HAP-1 (cell line): ENCODE measurements at places on chromosomes 3 and 15.
A peak's percentile ranks its signal among the peaks of the same experiment; 100 is the strongest.

DNA sequence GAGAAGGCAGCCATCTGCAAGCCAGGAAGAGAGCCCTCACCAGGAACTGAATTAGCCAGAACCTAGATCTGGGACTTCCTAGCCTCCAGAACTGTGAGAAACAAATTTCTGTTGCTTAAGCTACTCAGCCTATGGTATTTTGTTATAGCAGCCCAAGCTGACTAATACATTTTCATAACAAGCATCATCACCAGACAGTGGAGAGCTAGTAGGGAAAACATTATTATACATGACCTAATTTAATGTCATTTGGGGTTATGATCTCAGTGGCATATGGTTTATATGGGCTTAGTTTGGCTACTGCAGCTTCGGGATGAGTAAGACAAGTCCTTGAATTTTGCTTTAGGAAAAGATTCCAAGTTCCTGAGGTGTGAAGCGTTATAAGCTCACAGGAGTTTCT lies 35.6 kb downstream of the LNP1 start:
- no peak for DNase-seq

DNA sequence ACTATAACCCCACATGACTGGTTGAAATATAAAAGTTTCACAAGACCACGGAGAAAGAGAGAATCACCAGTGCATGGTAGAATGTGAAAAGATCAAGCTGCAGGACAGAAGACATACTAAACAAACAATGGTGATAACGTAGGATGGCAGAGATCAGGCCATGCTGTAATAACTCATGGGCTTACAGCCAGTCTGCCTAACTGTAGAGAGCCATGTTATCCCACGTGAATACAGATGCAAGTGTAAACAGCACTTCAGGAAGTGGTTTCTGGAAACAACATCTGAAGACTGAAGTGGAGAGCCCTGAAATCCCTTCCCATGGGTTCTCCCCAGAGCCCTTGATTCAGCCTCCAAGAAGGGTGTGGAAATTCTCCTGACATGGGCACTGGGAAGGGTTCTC lies 103.2 kb upstream of the SLCO2A1 start:
- no peak for DNase-seq

GRCh38 chr15:101482526-101483371 lies 6.8 kb downstream of the PCSK6 start:
- DNase-seq, result no peak

DNA sequence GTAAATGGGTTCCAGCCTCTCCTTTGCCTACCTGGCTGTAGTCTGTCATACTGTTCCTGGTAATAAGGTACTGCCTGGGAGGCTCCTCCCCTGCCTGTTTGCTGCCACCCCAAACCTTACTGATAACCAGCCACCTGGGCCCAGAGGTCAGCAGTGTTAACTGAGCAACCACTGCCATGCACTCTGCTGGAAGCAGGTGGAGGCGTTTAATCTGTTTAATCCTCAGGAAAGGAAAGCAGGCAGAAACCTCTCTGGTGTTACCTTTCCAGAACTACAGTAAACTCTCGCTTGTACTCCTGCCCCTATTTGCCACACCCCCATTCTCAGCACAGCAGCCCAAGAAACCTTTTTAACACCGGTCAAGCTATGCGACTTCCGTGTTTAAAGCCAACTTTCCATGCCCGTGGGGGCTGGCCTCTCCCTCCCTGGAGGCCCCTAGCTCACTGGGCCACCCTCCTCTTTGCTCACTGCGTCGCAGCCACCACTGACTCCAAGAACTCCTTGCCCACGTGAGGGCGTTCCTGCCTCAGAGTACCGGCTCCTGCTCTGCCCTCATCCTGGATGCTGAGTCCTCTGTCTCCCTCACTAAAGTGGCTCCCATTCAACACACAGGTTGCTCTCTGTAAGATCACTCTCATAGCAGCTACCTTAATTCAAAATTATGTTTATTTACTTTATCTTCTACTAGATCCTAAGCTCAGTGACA lies 8.3 kb downstream of the BDH1 start:
- DNase-seq, result no peak

- no peak for DNase-seq
These were observed 16.7 kb downstream of the DCBLD2 start for GRCh38 chr3:98884675-98885371.

DNA sequence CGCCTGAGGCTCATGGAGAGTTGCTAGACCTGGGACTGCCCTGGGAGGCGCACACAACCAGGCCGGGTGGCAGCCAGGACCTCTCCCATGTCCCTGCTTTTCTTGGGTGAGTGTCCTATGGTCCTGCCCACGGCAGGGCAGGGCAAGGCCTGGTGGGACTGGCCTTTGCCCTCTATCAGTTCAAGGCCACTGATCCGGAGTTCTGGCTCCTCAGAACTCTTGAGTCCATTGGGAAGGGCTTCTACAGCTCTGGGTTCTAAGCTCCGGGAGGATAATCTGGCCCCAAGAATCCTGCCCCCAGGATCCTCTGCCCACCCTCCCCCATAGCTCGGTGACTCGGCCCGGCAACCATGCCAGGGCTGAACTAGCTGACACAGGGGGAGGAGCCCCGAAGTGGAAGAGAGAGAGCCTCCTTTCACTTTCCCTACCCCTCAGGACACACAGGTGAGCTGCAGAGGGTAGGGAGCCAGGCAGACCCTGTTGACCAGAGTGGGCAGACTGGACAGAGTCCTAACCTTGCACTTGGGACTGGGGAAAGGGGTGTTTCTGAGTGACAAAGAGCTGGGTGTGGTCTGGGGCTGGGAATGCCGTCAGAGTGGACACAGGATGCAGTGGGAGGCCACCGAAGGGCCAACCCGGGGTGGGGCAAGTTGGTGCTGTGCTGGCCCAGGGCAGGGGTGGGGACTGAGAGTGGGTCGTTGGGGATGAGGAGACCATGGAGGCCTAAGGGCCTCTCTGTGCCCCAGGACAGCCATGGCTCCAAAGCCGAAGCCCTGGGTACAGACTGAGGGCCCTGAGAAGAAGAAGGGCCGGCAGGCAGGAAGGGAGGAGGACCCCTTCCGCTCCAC lies 664 bp downstream of the PARP3 start:
- DNase-seq, result no peak

GRCh38 chr15:38275959-38276358 lies 23.3 kb downstream of the SPRED1 start:
- DNase-seq, result no peak

GRCh38 chr3:48879307-48879993 lies 19.2 kb downstream of the SLC25A20 start:
- DNase-seq, result no peak

- no peak for DNase-seq
These were observed 34.1 kb downstream of the SHC4 start for GRCh38 chr15:48929661-48930060.

- no peak for DNase-seq
These were observed 409.9 kb upstream of the ALCAM start for GRCh38 chr3:104956620-104957345.

DNA sequence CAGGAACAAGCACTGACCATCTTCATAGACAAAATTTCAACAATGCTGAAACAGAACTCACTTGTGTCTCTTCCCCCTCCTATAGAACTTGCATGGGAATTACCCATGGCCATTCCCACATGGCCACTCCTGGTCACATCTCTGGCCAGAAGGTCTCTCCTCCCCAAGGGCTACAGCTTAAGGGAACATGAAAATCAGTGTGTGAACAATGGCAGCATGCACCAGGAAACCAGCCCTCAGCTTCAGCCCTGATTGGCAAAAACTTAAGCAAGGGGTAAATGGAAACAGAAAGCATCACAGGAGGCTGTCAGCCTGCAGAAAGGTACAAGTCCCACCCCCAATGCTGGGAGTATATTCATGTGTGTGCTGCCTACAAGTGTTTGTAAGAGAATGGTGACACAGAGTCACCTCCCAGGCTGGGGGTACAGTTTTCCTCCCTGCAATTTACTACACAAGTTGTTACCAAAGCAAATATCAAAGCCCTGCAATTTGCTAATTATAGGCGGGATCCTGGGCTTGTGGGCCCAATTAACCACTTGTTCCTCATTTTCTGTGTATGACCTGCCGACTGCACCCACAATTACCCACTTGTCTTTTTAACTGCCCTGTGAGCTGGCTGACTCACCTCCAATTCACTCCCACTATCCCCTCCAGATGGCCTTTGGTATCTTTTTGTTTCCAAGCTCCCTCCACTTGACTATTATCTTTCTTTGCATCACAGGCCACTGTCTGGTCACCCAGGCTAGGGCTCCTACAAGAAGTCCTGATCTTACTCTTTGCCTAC lies 84.4 kb upstream of the HES1 start:
- no peak for DNase-seq

DNA sequence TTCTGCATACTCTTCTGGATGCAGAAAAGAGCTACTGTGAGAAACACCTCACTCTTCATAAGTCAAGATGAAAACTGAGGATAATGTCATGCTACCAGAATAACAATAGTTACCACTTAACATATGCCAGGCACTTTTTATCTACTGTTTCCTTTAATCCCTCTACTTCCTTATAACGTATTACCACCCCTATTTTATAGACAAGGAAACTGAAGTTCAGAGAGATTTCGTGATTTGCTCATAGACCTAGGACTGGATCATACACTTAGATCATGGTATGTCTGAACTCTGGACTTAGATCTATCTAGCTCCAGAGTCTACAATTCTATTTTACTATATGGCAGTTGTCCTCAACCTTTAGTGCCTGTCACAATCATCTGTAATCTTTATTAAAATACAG lies 155.7 kb upstream of the TSPAN3 start:
- DNase-seq, result no peak

GRCh38 chr15:52252781-52253180 lies 42.8 kb downstream of the MYO5C start:
- DNase-seq, result no peak

- no peak for DNase-seq
These were observed 8.5 kb downstream of the CDCP1 start for GRCh38 chr3:45137656-45138181.

- DNase-seq, result no peak
These were observed 875.1 kb downstream of the NSUN3 start for GRCh38 chr3:94937980-94938379.

GRCh38 chr3:109387201-109387600 lies 49.9 kb upstream of the DPPA4 start:
- DNase-seq, result no peak

- no peak for DNase-seq
These were observed 56.4 kb upstream of the NR2F2 start for GRCh38 chr15:96274087-96274440.

DNA sequence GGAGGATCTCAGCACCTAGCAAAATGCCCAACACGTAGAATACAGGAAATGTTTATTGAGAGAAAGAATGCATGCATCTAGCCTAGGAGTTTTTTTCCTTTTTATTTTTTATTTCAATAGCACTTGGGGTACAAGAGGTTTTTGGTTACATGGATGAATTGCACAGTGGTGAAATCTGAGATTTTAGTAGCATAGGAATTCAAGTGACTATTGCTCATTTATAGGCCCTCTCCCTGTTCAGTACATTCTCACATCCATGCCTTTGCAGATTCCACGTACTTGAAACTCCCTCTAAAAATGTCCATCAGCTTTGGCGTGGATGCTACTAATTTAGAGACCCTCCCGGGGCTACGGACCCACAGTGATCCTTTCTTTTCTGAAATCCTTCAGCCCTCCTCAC lies 61.7 kb upstream of the PIAS1 start:
- DNase-seq, result no peak

GRCh38 chr3:61673651-61674050 lies 112.3 kb downstream of the PTPRG start:
- DNase-seq, result no peak

DNA sequence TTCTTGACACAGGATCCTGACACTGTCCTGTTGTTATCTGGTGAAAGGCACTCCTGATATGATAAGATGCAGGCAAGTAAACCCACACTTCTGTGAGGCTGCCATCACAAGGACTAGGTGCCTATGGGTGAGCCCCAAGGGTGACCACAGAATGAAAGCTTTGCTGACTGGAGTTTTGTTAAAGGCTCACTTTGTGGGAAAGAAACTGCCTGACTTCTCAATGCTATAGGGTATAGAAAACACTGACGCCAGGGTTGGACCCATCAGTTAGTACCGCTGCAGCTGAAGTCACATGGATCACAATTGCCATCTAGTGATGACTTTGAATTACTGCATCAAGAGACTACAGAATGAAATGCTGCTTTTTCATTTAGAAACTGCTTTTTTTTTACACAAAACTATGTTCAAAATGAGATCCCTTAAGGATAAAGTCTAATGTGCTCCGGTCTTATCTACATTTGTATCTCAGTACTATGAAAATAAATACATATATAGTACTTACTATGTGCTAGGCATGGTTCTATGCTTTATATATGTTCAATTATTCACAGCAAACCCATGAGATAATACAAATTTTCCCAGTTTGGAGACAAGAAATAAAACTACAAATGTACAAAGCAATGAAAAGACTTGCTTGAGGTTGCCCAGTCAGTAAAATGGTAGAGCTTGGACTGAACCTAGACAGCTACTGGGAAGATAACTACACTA lies 64.2 kb upstream of the CMSS1 start:
- DNase-seq, result peak; percentile 66

DNA sequence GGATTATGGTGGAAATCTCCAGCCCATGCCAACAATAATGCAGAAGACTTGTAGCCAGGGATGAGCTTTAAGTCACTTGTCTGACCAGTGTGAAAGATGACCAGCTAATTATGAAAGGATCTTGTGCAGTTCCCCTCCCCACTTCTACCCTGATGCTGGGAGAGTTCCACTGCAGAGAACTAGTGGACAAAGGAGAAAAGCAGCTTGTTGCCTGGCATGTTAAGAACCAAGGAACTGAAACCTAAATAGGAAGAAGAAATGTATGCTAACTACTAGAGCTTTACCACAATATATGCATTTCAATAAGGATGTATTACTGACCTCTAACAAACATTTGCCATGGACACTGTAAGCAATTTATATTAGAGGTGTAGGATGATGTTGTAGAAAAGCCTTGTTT lies 52.2 kb upstream of the CSTA start:
- DNase-seq, result no peak

GRCh38 chr3:53170325-53171063 lies 9.5 kb downstream of the PRKCD start:
- DNase-seq, result no peak

DNA sequence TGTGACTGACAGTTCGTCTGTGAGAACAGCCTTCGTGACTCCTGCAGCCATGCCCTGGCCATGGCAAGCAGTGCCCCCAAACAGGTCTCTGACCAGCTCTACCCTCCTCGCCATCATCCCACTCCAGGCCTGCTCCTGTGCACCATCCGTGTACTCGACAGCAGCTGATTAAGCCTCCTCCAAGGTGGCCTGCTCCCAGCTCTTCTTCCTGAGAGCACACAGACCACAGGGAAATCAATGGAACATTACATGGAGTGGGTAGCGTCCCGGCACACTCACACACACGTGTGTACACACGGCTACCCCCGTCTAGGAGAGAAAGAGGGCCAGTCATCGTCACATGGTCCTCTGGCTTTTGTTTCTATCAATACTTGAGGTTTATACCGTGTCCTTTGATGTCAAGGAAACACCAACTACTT lies 21.1 kb downstream of the ANXA2 start:
- no peak for DNase-seq

- DNase-seq, result no peak
These were observed 1072.0 kb downstream of the NSUN3 start for GRCh38 chr3:95134693-95135413.

- no peak for DNase-seq
These were observed 17.0 kb downstream of the PIK3CB start for GRCh38 chr3:138817695-138818094.
